ENCODE measurements at places on chromosomes 6 and 20.

GRCh38 chr6:109939654-109940053 lies 38.5 kb upstream of the GPR6 start:
- no peak overlapping the region for H3K27ac ChIP-seq
- H3K4me1 ChIP-seq, result no peaks in the 10 kb centered on the region
- no peak for DNase-seq
- no peaks in the 10 kb centered on the region for H3K36me3 ChIP-seq
- no peaks in the 10 kb centered on the region for H3K27me3 ChIP-seq

- DNase-seq, result no peak
- no peak overlapping the region for H3K27ac ChIP-seq
- H3K4me1 ChIP-seq, result no peaks in the 10 kb centered on the region
- no peaks in the 10 kb centered on the region for H3K27me3 ChIP-seq
- H3K4me3 ChIP-seq, result no peak overlapping the region
These were observed 18.5 kb upstream of the WFDC10A start for GRCh38 chr20:45611054-45611453.

GRCh38 chr6:28064272-28064671 lies 16.1 kb upstream of the ZNF165 start:
- H3K27me3 ChIP-seq, result no peaks in the 10 kb centered on the region
- no peaks in the 10 kb centered on the region for H3K36me3 ChIP-seq
- DNase-seq, result no peak
- no peaks in the 10 kb centered on the region for H3K4me1 ChIP-seq
- H3K27ac ChIP-seq, result no peak overlapping the region
- H3K4me3 ChIP-seq, result no peak overlapping the region

- no peaks in the 10 kb centered on the region for H3K27me3 ChIP-seq
- no peak for DNase-seq
- H3K4me1 ChIP-seq, result peaks cover 38% of the 10 kb centered on the region
- no peak overlapping the region for H3K4me3 ChIP-seq
- no peak overlapping the region for H3K27ac ChIP-seq
These were observed 114.3 kb upstream of the DST start for GRCh38 chr6:56756791-56757587.

GRCh38 chr20:44396369-44397130 lies 41.1 kb downstream of the HNF4A start:
- 0 out of 2 replicates have a peak, but pooled peaks cover 3% of the 10 kb centered on the region for H3K36me3 ChIP-seq
- no peak for DNase-seq
- H3K27me3 ChIP-seq, result no peaks in the 10 kb centered on the region
- H3K27ac ChIP-seq, result no peak overlapping the region

DNA sequence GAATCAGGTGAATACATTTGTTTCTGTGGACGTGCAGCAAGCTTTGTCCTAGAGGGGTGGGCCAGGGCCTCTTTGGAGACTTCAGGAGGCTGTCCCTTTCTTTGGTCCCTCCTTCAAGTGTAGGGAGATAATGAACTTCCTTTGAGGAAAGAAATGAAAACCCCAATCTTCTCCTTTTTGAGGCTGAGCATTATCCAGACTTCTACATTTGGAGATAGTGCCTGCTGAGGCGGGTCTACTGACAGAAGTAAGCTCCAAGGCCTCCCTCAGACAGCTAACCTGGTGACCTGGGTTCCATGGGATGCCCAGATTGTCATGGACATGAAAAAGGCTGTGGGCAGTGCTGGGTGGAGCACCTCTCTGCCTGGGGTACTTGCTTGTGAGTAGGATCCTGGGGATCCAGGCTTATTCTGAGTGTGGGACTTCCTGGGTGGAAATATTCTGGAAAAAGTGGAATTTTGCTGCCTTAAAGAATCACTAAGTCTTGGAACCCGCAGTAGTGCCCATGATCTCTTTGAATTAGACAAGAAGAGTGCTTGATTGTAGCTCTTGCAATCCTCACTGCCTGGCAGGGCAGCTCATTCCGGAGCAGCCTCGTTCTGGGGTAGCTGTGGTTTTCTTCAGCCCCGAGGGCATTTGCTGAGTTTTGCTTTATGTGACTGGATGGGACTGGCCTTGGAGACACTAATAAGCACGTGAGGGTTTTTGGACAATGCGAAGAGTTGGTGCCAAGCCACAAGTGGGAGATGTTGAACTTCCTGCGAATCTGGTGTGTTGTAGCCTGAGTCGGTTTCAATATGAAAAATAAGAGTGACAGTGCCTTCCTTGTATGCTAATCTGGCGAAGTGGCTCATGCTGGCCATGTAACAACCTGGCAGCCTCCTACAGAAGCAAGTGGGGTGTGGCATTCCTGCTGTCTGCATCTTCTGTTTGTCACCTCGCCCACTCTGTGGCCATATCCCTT lies 28.1 kb downstream of the SNRNP48 start:
- H3K36me3 ChIP-seq, result no peaks in the 10 kb centered on the region
- H3K4me3 ChIP-seq, result no peak overlapping the region
- H3K27me3 ChIP-seq, result no peaks in the 10 kb centered on the region
- DNase-seq, result no peak
- peaks cover 6% of the 10 kb centered on the region for H3K4me1 ChIP-seq
- no peak overlapping the region for H3K27ac ChIP-seq

DNA sequence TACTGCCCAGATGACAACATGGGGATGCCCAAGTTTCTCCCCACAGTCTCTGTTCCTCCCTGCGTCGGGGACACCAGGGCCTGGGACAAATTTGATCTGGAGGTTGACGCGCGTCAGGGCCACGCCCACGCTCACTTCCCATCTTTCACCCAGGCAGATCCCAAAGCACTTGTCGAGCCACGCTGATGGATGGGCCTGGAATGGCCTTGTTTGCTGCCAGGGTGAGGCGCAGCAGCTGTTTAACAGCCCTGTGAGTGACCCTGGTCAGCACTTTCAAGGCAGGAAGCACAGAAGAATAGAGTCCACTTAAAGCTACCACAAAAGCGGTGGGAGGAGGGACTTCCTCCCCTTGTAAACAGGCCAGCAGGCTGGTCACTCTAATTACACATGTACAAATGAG lies 324.7 kb upstream of the JARID2 start:
- no peaks in the 10 kb centered on the region for H3K36me3 ChIP-seq
- H3K4me1 ChIP-seq, result no peaks in the 10 kb centered on the region
- no peak overlapping the region for H3K4me3 ChIP-seq
- H3K27ac ChIP-seq, result no peak overlapping the region
- DNase-seq, result no peak

Measured in Caco-2 (cell line).